Foreskin fibroblast (primary cell): ENCODE measurements at places on chromosomes 13 and 19.

GRCh38 chr19:55484593-55485438, at the start of gene NAT14:
NAT14 (plus strand) TSS chr19:55485188; CDS start chr19:55485709, 521 bp downstream.
- DNase-seq: peak; percentile 83

DNA sequence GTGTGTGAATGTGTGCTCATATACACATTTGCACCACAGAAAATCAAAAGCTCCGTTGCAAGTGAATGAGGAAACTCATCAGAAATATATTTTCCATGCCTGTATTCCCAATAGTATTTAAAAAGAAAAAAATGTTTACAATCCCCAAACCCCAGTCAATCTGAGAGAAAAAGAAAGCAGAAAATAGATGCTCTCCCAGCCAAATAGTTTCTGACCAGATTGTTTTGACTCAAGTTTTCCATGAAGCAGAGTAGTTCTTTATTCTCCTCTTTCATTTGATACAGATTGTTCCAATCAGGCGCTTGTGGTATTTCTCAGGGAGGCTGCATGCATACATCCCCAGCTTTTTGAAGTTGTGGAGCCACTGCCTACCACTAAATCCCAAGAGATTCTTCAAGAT, 110.6 kb downstream of the STARD13 start:
- no peak for DNase-seq

DNA sequence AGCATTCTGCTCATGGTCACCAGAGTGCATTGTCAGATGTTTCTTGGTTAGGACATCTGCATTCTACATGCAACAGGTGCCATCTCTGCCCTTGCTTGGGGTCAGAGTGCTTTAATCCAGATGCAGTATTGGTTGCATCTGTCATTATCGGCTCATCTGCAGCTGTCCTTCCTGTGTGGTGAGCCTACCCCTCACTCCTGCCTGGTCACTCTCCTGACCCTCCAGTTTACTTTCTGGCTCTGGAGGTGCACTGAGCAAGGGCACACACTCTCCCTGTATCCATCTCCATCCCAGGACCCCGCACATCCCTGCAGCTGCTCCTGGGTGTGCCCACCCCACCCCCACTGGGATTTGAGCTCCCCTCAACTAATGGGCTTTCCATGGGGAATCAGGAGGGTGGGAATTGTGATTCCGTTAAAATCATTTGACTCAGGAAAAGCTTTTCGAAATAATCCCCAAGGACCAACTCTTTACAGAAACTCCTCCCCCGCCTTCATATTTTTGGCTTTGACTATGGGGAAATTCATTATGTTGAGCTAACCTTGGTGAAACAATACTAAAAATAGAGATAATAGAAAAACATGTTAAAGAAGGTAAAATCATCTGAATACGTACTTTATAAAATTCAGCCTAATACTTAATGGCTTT, 70.2 kb downstream of the COL4A2 start:
- DNase-seq: no peak

- no peak for DNase-seq
These were observed 187.5 kb downstream of the GPC6 start for GRCh38 chr13:93413972-93414717.

- no peak for DNase-seq
These were observed 91.9 kb upstream of the MBNL2 start for GRCh38 chr13:97130190-97130589.
